Tongue (tissue), 3 donors: ENCODE measurements at places on chromosomes 1 and 21.

DNA sequence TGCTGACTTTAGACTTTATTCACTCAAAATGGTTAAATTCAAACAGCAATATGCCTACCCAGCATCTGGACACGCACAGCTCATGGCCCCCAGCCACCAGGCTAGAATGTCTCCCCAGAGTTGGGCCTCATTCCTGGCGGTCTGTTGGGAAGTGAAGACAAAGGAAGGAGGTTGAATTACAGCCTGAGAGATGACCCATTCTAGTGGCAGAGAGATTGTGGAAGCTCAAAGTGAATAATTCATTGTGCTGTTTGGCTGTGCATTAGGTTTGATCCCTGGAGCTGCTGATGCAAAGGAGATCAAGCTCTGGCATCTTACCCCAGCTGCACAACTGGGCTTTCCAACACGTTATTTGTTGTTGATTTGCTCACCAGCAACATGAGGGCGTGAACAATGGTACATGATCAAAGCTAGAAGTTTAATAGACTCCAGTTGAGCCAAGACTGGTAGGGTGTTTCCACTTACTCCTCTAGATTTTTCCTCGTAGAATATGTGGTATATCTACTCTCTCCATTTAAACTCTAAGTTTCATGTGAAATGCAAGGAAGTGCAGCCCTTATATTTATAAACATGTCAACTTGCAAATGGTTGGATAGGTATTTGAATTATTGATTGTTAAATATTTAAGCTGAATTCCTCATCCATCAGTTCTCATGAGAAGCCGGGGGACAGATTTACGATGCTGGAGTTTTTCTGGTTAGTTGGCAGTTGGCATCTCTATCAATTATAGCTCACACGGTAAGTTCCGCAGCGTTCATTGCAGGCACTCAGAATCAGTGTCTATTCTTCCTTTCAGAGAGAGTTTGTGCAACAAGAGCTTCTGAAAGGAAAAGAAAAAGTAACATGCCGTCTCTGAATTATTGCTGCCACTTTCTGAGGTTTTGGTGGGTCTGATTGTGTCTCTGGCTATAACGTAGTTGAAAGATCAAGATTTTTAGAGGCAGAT, 222.7 kb downstream of the TM2D1 start:
- DNase-seq, result no peak

DNA sequence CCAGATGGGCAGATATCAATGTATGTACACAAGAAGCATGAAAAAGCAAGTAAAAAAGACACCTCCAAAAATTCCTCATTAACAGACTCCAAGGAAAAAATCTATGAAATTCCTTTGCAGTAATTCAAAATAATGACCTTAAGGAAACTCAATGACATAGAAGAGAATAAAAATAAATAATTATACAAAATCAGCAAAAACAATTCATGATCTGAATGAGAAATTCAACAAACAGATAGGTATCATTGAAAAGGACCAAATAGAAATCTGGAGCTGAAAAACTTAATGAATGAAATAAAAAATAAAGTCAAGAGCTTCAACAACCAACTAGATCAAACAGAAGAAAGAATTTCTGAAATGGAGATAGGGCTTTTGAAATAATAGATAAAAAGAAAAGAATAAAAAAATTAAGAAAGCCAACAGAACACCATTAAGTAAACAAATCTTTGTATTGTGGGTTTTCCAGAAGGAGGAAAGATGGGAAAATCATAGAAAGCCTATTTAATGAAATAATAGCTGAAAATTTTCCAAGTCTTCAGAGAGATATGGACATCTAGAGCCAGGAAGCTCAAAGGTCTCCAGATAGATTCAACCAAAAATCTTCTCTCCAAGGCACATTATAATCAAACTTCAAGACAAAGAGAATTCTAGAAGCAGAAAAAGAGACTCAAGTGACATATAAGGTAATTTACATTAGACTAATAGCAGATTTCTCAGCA, 52.0 kb upstream of the KCNK1 start:
- no peak for DNase-seq

- DNase-seq, result no peak
These were observed 62.7 kb upstream of the ATP1B1 start for GRCh38 chr1:169043823-169044222.

DNA sequence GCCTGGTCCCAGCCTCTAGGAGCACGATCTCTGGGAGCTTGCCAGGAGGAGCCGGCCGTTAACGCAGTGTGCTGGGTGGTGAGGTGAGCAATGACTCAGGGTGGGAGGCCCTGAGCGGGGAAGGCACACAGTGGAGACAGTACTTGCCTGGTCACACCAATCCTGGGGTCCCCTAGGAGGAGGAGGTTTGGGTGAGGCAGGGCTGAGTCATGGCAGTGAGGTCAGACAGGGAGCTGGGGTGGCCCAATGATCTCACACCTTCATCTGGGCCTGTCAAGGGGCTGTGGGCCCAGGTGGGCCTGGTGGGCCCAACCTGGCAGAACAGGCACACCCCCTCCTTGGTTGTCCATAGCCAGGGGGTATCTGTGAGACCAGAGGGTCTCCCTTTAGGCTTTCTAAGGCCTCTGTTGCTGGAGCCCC, 8.6 kb upstream of the EDN2 start:
- no peak for DNase-seq

DNA sequence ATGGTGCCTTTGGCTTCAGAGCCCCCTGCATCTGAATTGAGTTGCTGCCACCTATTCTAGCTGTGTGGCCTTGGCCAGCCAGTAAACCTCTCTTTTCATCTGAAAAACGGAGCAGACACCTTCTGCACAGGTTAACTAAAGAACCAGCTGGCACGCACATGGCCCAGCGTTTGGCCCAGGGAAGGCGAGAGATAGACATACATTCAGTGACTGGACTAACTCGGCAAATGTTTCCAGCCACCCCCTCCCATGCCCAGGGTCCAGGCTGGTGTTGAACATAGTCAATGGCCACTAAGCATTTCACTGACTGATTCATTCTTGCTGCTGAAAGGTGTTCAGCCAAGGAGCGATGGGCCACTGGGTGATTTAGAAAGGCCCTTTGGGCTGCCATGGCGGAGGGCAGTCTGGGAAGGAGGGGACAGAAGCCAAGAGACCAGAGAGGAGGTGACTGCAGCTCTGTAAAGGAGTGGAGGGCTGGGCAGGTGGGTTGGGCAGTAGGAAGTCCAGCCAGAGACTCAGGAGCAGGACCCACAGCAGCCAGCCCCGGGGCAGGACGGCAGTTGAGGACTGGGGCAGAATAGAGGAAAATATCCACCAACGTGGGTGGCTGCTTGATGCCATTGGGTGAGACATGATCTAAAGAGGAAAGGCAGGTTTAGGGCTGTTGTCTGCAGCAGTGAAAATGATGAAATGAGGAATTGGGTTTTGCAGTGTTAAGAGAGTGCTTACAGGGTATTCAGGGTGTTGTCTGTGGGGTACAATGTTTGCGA, 184.3 kb downstream of the HIVEP3 start:
- DNase-seq, result no peak

DNA sequence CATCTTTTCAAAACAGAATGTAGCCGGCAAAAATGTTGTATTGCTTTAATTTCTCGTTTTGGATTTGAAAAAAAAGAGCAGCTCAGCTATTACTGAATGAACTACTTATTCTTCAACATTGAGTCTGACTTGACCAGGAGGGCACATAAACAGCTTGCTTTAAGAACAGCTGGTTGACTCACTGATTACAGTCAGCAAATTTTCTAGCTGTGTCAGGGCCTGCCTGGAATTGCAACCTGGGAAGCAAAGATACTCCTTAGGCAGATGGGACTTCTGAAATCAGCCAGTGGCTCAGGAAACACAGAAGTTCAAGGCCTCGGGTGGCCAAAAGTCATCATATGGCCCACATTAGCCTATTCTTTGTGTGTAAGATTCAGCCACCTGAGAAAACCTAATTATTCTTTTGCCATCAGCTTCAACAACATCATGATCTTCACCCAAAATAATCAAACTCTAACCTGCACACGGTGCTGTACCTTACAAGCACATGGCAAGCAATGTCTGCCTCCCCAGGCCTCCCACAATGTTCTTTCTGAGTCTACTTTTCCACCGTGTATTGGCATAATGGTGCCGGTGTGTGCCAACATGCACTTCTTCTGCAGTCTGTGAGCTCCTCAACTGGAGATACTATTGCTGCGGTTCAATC, 307.2 kb downstream of the HHIPL2 start:
- peak; percentile 1 for DNase-seq

DNA sequence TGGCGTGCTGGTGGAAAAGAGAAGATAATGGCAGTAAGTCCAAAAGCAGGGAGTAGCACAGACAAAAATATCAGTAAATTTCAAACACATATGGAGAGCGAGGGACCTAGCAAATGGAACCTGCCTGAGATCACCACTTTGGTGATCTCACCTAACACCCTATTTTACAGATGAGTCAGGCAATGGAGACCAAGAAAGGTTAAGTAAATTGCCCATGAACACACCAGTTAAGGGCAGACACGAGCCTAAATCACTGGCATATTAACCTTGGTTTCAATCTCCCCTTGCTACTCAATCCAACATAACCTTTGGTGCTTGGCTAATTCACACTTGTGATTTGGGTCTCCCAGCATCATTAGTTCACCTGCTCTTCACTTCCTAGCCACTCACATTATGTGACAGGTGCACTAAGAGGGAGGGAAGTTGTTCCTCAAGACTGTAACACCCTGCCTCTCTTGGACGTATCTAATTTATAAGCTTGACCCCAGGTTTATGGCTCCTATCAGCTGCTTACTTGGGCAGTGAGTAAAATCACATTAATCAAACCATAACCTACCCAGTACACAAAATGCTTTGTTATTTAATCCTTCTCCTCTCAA, 11.5 kb downstream of the ZNF697 start:
- DNase-seq, result no peak

DNA sequence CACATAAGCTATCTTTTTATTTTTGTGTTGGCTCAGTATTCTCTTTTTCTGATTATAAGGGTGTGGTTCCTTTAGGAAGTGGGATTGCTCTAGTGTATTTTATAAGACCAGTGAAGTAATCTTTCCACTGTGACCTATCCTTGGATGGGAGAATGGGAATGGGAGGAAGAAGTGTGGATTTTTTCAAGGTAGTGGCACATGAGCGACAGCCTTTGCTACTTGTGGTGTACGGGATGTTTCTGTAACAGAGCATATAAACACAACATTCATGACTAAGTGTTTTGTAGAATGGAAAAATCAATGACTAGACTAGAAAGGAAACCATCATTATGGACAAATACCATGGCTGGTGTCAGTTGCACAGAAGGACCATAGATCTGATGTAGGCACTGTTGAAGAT, 209.6 kb downstream of the GIPC2 start:
- no peak for DNase-seq

GRCh38 chr1:208164609-208165008, 79.6 kb downstream of the PLXNA2 start:
- DNase-seq, result no peak

DNA sequence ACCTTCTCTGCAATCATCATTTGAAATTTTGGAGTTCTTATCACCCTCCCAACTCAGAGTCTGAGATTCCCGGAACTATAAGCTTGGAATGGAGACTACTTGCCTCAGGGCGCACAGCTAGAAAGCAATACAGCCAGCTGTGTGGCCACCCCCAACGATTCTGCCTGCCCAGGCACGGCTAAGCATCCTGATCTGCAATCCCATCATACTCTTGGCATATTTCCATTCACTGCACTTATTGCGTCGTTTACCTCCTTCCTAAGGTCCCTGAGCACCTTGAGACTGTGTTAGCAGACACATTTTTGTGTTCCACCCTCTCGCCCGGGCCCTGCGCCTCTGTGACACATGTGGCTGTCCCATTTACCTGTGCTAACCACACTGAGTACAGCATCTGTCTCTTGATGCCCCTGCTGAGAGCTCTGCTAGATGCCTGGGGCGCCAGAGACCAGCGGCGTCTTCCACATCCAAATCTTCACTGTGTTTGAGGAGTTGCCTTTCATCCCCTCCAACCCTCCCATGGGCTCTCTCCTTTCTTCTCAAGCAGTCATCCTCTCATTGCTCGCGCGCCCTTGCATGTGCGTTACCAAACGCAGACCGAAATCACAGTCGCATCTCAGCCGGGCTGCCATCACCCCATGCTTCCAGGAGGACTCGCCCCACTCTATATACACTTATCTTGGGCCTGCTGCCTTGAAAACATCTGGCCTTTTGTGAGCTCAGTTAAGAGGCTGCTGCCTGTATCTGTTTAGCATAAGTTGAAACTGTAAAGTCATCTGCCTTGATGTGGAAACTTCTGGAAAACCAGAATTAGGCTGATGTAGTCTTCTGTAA, 3.5 kb upstream of the CLDN19 start:
- DNase-seq, result peak; percentile 61

DNA sequence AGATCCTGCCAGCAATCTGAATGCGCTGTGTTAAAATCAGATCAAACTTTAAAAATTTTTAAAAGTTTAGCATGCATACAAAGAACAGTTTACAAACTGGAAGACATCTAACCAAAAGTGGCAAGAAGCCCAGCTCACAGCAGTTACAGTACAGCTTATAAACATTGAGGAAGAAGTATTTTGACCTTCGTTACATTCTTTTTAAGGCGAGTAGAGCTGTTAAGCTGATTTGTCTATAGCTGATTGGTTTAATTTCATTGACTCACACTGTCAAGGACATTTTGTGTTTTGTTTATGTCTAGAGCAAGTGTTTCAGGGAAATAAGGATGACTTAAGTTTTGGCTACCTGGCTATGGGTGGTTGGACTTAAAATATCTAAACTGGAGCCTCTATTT, 3.0 kb upstream of the PGM1 start:
- DNase-seq, result peak; percentile 32

- DNase-seq, result no peak
These were observed 19.4 kb downstream of the HSD11B1 start for GRCh38 chr1:209723756-209724693.

DNA sequence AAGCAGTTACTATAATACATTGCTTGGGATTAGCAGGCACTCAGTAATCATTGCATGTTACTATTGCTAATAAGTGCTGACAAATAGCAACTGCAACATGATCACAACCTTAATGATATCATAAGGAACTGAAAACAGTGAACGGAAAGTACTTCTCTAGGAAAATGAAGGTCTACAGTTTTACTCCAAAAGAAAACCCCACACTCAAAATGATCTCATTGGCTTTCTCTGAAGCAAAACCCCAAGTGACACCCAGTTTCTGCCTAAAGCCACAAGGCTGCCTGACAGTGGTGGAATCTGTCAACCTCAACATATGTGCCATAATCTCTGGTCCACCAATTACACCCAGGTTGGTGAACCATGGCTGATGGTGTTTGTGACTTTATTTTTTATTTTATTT, 137.6 kb downstream of the PTGER3 start:
- DNase-seq, result no peak

- DNase-seq, result peak; percentile 43
These were observed 943 bp upstream of the KIAA0040 start for GRCh38 chr1:175193527-175193910.

DNA sequence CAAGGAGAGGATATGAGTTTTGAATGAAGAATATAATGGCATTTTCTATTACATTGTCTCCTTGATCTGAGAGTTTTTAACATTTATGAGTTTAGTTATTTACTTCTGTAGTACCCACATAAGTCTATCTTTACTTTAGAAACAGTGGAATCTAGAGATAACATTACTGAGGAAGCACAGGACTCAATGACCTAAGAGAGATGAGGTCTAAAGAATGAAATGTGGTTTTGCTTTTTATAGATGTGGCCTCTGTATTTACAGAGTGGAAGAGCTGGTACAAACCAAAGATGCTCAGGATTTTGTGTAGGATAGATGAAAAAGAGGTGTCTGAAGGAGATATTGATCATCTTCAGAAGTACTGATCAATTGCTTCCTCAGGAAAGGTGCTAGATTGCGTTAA, 177.3 kb downstream of the KCTD3 start:
- DNase-seq, result no peak
